ENCODE measurements at places on chromosomes 4 and X.

- DNase-seq, result no peak
Measured at GRCh38 chr4:48709901-48710300, 70.2 kb downstream of the FRYL start.

GRCh38 chrX:65926095-65927019 is 113.5 kb downstream of the VSIG4 start:
- DNase-seq, result peak; percentile 45

DNA sequence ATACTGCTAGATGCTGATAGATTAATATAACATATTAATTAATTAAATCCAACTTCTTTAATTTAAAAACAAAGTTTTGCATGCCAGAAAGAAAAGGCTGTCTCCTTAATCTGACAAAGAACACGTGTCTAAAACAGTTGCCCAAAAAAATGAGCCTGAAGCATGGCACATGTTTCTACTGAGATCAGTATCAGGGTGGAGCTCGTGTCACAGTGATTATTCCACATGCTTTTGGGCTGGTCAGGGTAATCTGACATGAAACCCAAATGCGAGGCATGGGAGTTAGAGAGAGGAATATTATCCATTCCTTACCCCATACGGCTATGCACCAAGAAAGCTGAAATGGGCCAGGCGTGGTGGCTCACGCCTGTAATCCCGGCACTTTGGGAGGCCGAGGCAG is 79.4 kb upstream of the ADRA2C start:
- no peak for DNase-seq

DNA sequence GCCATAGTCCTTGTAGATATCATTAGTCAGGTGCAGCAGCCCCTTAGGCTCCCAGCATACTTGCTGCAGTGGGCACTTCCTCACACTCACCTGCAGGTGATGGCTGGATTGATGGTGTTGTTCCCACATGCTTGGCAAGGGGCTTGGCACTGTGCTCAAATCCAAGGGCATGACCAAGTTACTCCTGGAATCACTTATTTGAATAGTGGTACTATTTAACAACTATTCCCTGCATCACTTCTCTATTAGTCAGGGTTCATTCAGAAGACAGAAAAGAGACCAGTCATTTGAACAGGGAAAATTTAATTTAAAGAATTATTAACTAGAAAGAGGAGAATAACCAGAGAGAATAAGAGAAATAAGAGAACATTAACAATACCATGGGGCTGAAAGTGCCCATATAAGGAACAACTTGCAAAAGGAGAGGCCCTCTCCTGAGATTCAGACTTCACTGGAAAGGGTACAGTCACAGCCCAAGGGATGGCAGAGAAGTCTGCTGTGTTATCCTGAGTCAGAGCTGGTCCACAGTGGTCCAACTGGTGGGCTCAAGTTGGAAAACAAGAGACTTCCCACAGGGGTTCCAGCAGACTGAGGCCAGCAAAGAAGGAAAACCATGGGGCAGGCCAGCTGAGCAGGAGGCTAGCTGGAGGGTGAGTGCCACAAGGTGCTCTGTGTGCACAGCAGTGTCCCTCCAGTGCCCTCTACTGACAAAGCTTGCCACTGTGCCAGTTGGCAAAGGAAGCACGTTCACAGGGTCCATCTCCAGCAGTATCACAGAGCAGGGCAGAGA is 9.8 kb downstream of the SPP1 start:
- peak; percentile 27 for DNase-seq

DNA sequence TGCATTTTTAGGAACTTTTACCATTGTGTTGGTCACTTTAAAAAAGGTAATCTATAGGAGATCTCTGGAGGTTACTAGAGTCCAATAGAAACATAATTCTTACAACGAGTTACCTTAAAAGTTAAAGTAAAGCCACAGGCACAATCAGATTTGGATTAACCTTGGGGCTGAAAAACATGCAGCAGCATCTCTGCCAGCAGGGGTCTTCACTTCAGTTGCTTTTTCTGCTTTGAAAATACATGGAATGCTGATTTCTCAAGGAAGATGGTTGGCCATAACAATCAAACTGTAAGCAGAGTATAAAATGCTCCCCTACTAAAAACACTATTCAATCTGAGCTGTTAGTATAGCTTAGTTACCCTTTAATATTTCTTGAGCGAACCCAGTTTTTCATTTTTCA is 1072.3 kb upstream of the PCDH10 start:
- DNase-seq, result no peak

DNA sequence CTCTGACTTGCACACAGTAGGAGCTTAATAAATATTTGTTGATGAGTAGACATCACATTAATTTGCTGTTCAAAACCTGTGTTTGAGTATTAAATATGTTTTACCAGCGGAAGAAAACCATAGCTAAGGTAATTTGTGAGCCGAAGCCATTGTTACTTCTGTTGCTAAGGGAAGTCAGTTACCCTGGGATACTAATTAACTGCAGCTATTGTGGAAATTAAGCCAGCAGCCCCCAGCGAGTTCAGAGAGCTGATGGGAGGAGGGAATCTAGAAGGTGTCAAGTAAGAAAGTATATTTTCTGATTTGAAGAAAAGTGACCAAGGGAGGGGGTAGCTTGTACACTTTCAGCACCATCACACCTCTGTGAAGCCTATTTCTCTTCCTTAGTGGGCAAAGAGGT is 76.7 kb upstream of the IGSF1 start:
- DNase-seq, result no peak

DNA sequence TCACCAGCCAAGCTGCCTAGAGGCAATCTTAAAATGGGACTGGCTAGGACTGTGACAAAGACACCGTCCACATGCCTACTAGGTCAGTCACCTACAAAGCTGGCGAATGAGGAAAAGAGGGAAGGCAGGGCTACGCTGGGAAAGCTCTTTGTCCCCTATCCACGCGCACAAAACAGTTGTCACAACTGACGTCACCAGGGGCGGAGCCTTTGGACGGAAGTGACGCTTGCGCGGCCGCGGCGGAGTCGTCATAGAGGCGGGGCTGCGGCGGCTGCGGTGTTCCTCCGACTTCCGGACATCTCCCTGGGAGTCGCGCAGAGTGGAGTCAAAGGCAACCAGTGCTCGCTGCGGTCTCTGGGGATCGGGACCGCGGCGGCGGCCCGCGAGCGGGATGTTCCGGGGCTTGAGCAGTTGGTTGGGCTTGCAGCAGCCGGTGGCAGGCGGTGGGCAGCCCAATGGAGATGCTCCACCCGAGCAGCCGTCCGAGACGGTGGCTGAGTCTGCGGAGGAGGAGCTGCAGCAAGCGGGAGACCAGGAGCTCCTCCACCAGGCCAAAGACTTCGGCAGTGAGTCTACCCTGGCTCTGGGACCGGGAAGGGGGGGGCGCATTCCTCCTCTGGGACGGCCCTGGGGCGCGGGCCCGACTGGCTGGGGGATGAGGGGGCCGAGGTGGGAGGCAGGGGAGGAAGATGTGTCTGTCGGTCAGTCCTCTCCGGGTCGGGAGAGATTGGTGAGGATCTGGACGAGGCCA is at the start of gene SYAP1:
Gene SYAP1 (plus strand): TSS at position 279 of the 751 bp plus-strand sequence. CDS start 113 bp downstream, at position 392.
- DNase-seq, result peak; percentile 83

- DNase-seq, result no peak
Measured at GRCh38 chr4:168695288-168695687, 198.4 kb downstream of the PALLD start.

Data from CD4-positive, alpha-beta T cell treated with Interleukin-4 for 4 hours (primary cell).